ENCODE measurements at places on chromosomes 11 and 22. TPM values are rescaled to one million over a fixed set of nuclear protein-coding genes. Genes with fewer than 3 reads are reported as not detected.

The KLHDC7B gene
- total RNA-seq = 12.0 TPM

The CDON gene
- 3.6 TPM for total RNA-seq

The CRYBB3 gene
- total RNA-seq = not detected

The PHETA2 gene
- total RNA-seq = 1.9 TPM

The BATF2 gene
- 0.50 TPM for total RNA-seq

The LINC01488 gene
- not detected for total RNA-seq

The CNIH2 gene
- total RNA-seq = 2.7 TPM

The SCN4B gene
- total RNA-seq = 0.05 TPM

The NEFH gene
- total RNA-seq = 4.2 TPM

DNA sequence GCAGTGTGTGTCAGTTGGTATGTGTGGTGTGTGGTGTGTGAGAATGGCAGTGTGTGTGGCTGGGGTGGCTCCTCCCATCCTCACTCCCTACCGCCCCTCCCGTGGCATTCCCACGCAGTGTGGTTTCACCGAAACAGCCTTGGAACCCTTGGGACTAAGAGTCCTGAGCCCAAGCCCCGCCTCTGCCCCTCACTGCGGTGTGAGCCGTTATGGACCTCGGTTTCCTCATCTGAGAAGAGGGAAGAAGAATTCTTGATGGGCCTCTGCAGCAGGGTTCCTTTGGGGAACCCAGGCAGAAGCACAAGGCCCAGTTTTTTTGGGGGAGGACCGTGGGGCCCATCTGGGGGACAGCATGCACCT is 7.2 kb downstream of the UPK3A start:
- no peak for DNase-seq

GRCh38 chr11:3229673-3230630 is 2.3 kb downstream of the MRGPRE start:
- DNase-seq = no peak

GRCh38 chr11:19458231-19458630 is 217.5 kb upstream of the E2F8 start:
- DNase-seq = no peak

GRCh38 chr22:26615830-26616435 is 1.9 kb downstream of the CRYBB1 start:
- DNase-seq = no peak

DNA sequence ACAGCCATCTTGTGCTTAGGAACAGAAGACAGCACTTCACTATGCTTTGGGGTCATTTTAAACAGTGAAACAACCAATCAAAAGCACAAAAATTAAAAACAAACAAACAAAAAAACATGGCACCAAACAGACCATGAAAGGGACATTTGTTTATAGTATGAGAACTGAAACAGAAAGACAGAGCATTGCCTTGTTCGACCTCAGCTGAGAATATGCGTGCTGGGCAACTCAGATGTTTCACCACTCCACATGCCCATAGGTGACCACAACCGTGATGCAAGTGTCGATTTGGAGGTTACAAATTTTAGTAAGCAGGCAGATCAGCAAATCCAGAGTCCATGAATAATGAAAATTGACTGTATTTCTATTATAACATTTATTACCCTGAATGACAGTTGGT is 30.0 kb downstream of the NNMT start:
- DNase-seq = no peak

GRCh38 chr22:37739611-37740049 is 42.8 kb downstream of the TRIOBP start:
- DNase-seq = no peak

DNA sequence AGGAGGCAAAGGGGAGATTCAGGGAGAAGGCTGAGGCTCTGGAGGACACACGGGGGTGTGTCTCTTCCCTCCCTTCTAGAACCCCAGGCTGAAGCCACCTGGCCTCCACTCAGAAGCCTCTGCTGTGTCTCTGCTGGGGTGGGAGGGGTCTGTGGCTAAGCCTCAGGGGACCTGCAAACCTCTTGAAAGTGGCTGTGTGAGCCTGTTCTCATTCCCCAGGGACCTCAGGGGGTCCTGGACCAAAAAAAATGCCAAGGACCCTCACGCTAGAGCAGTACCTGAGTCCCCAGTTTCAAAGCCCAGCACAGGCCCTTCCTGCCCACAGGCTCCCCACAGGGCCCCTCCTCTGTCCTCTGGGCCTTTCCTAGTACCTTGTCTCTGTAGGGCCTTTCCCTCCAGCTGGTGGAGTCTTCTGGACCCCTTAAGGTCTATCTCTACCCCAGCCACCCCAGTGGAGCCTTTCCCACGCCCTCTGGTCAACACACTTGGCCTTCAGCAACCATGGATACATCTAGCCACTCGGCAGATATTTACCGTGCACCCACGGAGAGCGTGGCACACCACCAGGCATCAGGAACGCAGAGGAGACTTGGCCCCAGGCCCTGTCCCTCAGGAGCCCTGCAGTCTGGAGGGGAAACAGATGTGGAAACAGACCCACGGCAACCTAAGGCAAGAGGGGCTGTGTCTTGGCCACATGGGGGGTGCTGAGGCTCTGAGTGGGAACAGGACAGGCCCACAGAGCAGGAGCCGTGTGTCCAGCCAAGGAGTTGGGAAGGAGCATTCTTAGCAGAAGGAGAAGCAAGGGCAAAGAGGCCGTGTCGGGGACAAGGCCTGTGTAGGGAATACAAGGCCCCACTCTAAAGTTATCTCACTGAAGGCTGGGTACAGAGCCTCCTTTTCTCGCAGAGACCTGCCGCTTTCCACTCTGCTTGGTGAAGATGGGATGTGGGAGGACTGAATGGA is 18.5 kb downstream of the PLA2G6 start:
- no peak for DNase-seq

- no peak for DNase-seq
These were observed 506.5 kb downstream of the MN1 start for GRCh38 chr22:27295040-27295439.

- DNase-seq = no peak
These were observed 63.4 kb downstream of the CACNG2 start for GRCh38 chr22:36640106-36640672.

- no peak for DNase-seq
These were observed 10.7 kb downstream of the STIM1 start for GRCh38 chr11:3866206-3866605.

DNA sequence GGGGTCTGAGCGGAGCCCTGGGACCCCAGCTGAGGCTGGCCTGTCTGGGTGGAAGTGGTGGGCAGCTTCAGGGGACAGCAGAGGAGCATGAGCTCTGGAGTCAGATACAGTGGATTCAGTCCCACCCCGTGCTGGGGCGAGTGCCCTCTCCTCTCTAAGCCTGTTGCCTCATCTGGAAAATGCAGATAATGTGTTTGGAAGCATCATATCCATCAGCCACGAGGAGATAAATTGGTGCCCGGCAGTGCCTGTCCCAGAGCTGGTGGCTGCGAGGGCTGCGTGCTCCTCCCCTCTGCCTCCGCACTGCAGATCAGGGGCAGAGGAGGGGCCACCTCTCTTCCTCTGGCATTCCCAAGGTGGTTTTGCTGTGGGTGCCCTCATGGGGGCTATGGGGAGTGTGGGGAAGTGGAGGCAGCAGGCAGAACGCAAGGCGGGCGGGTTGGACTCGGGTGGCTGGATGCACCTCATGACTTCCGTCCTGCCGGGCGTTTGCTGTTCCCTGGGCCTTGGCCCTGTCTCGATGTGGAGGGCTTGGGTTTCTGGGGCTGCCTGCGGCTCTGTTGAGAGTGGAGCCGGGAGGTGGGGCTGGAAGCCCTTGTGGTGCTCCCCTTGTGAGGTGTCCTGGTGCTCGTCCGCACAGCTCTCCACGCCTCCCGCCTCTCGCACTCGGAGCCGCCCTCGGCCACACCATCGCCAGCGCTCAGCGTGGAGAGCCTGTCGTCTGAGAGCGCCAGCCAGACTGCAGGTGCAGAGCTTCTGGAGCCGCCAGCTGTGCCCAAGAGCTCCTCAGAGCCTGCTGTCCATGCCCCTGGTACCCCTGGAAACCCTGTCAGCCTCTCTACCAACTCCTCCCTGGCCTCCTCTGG is 20.9 kb downstream of the MICALL1 start:
- no peak for DNase-seq

DNA sequence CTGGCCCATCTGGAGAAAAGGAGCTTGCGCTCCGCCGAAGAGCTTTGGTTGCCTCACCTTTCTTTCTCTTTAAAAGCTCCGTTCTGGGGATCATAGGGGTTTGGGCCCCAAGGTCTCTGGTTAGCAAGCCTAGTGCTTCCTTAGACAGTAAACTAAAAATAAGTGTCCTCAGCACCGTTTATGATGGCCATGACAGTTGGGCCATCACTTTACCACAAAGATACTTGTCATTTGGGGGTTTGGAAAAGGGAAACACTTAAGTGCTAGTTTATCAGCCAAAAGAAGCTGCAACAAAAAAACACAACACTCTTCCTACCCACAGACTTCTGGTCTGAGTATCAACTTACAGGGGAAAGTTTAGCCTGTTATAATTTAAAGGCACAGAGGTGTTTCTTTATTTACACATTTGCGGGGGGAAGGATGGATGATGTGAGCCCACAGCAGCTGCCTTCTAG is 88.4 kb upstream of the CD44 start:
- DNase-seq = no peak

GRCh38 chr11:1669546-1670218 is 27.3 kb upstream of the KRTAP5-6 start:
- no peak for DNase-seq

DNA sequence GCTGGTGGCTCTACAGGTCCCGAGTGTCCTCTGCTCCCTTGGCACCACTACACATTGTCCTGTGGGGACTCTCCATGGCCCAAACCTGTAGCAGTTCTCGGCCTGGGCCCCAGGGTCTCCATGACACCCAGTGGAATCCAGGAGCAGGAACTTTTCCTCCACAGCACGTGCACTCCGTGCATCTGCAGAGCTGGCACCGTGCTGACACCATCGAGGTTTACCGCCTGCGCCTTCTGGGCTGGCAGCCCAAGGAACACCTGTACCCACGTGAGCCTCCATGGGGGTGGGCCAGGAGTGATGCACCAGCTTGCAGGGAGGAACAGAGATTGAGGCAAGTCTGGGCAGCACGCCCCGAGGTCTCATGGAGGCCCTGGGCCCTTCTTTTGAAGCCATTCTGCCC is 25.2 kb downstream of the TSPAN32 start:
- no peak for DNase-seq

DNA sequence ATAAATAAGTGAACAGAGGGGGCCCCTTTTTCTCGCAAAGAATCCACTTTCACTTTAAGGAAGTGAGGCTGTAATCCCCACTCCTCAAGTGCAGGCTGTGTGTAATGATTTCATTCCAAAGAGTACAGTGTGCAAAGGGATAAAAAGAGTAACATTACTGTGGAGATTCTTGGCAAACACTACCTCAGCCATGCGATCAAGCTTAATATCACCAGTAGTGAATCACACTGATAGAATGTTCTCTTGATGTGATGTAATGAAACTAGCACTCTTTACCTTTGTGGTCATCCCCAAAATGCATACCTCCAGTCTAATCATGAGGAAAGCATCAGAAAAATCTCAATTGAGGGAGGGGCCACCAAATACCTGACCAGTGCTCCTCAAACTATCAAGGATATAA is 246.1 kb upstream of the CHORDC1 start:
- DNase-seq = no peak

- peak; percentile 35 for DNase-seq
These were observed 741 bp upstream of the MTA2 start for GRCh38 chr11:62602141-62603071.

- DNase-seq = no peak
These were observed 24.5 kb upstream of the GNB1L start for GRCh38 chr22:19879246-19879570.

- DNase-seq = no peak
These were observed 187.5 kb downstream of the SWAP70 start for GRCh38 chr11:9851366-9851765.

DNA sequence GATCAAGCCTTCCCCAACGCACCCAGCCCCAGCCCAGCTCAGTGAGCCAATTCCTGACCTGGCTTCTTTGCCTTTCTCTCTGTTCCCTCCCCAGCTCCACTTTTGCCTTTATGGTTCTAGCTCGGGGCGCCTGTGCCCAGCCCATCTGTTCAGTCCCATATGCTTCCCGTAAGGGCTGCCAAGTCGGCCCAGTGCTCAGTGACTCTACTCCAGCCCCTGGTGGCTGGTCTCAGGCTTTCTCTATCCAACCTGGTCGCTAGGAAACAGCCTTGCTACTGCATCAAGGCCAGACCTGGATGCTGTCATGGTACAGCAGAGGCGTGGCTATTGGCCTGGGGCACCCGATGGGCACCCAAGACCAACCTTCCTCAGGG is 178.0 kb downstream of the DSCAML1 start:
- no peak for DNase-seq

- DNase-seq = no peak
These were observed 108.9 kb downstream of the MORC2 start for GRCh38 chr22:30859714-30860095.

GRCh38 chr11:72040491-72041363 is 39.6 kb downstream of the NUMA1 start:
- DNase-seq = peak; percentile 73

GRCh38 chr11:72072348-72072747 is 8.0 kb downstream of the NUMA1 start:
- DNase-seq = no peak

DNA sequence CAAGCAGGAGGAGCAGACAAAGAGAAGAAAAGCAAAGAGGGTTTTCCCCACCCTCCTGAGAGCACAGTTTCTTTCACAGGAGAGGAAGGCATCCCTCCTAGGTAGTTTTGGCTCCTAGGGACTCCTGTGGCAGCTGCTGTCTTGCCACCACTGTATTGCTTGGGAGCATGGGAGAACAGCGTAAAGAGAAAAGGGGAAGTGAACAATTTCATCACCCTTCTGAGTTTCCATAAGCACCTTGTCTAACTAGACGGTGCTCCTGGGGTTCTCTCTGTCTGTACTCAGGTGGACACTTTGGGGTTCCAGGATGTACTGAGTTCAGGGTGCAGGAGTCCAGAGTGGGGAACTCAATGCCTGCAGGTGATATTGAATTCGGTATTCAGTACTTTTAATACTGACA is 1430.5 kb downstream of the TBC1D22A start:
- no peak for DNase-seq

DNA sequence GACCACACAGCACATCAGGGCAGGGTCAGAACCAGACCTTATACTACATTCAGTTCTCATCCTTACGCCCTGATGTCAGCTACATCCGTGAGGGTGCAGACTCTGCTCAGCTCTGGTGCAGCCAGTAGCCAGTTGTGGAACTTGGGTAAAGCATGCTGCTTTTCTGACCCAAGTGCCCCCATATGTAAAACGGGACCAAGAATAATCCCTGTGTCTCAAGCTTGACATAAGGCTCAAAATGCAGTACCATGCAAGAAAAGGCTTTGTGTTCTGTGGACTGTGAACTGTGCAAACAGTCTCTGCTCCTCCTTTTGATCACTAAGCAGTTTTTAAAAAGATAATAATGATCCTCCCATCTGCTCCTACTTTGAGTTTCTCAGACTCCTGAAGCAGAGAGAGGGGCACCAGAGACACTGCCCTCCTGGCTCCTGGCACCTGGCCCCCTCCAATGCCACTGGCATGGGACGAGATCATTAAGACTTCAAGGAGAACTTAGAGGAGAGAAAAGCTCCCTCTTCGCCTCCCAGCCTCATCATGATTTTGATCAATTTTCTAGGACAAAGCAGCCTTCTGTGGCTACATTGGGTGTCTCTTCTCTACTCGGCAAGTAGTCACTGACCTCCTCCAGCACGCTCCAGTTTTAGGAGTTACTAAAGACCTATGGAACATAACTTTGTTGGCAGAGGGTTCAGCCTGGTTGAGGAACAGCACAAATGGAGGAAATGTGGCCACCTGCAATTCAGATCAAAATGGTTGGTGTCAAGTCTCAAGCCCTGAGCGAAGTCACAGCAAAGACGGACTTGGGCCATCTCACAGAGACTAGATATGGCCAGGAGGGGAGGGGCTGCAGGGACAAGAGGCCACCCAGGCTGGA is 23.9 kb downstream of the IL10RA start:
- DNase-seq = no peak
